ENCODE measurements at places on chromosomes 4 and X. TPM values are rescaled to one million over a fixed set of nuclear protein-coding genes. Genes with fewer than 3 reads are reported as not detected.

- no peaks in the 10 kb centered on the region for H3K27me3 ChIP-seq
- DNase-seq, result peak; percentile 98
- H3K4me3 ChIP-seq, result peak within 1 kb of the TSS; percentile 77
- H3K4me1 ChIP-seq, result peaks cover 33% of the 10 kb centered on the region
Observed at GRCh38 chr4:133148690-133149363, at the start of gene PCDH10. TSS of gene PCDH10 (plus strand) at chr4:133149294. CDS start at chr4:133150141, 847 bp downstream.

GRCh38 chr4:168279556-168279955 is 39.0 kb downstream of the DDX60 start:
- no peak overlapping the region for H3K4me3 ChIP-seq
- H3K36me3 ChIP-seq, result no peaks in the 10 kb centered on the region
- no peak overlapping the region for H3K27ac ChIP-seq

DNA sequence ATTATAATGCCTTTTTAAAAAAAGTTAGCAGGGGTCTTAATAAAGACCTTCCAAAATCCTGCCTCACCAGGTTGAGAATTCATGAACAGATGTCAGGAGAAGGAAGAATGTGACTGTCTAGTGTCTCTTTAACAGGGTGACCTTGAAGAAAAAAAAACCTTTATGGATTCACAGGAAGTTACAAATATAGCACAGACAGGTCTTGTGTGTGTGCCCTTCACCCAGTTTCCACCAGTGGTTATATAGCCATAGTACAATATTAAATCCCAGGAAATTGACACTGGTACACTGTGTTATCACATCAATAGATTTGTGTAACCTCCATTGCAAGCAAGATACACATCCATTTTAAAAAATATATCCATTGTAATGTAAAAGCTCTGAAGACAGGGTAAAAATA is 43.7 kb downstream of the HADH start:
- no peaks in the 10 kb centered on the region for H3K27me3 ChIP-seq
- H3K27ac ChIP-seq, result no peak overlapping the region
- no peaks in the 10 kb centered on the region for H3K4me1 ChIP-seq

DNA sequence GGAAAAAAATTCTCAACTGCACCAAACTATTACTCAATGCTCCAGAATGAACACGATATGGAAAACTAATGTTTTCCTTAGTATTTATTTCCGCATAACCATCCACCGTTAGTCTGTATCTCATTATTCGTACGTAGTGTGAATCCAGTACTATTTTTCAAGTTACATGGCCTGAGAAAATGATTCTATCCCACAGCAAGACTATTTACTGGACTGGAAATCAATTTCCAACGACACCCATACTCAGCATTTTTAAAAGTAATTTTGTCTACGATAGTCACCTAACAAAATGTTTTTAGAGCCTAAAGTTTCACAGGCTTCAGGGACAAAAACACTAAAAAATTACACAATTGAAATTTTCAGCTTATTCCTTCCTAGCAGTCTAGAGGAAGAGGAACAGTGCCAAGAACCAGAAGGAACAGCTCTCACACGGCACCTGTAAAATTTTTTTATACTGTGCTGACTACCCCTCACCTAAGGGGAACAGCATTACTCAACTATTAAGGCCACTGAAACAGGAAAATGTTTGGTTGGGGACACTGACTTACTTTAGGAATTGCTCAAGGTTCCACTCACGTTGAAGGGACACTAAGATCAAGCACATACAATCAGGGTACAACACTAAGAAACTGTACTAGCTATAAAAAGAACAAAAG is 9.6 kb downstream of the UBE2D3 start:
- DNase-seq, result no peak
- peaks cover 48% of the 10 kb centered on the region for H3K4me1 ChIP-seq
- H3K4me3 ChIP-seq, result no peak overlapping the region
- H3K27me3 ChIP-seq, result no peaks in the 10 kb centered on the region

- H3K4me3 ChIP-seq, result no peak overlapping the region
- DNase-seq, result no peak
- no peaks in the 10 kb centered on the region for H3K36me3 ChIP-seq
Observed at GRCh38 chr4:28238876-28239275, 1378.2 kb downstream of the STIM2 start.

GRCh38 chr4:52904421-52904820 is 42.3 kb downstream of the RASL11B start:
- H3K27me3 ChIP-seq, result no peaks in the 10 kb centered on the region
- DNase-seq, result no peak
- H3K4me3 ChIP-seq, result no peak overlapping the region
- H3K27ac ChIP-seq, result no peak overlapping the region

DNA sequence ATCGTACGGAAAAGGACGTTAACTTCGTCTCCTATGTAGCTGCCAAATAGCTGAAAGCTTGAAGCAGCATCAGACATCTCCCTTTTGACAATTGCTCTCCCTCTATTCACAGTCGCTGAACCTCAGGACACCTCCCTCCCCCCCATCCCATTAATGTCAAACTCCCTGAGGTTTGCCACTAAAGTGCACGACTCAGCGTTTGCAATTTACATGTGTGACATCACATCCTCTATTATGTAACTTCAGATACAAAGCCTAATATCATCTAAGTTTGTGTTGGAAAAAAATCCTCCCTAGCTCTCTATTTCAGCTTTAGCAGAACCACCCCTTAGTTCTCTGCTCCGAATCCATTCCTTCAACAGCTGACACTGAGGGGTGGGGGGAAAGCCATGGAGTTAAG is 5.5 kb upstream of the NR3C2 start:
- no peak overlapping the region for H3K27ac ChIP-seq
- H3K4me1 ChIP-seq, result peaks cover 15% of the 10 kb centered on the region
- H3K27me3 ChIP-seq, result no peaks in the 10 kb centered on the region
- H3K36me3 ChIP-seq, result no peaks in the 10 kb centered on the region
- DNase-seq, result peak; percentile 39

DNA sequence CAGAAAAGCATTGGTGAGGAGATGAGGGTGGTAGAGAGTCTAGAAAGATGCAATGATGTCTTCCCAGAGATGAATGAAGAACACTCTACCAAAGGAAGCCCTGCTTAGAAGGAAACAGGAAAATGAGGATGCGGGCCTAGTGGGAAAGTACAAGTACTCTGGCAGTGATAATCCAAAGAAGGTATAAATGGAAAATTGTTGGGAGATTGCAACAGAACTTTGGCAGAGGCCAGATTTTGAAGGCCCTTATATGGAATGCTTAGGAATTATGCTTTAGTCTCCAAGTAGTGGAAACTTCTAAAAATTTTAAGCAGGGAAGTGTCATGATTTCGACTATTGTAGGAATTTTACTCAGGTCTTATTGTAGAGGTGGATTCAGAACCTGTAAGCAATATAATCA is 11.0 kb downstream of the ARSJ start:
- no peaks in the 10 kb centered on the region for H3K27me3 ChIP-seq
- peaks cover 36% of the 10 kb centered on the region for H3K4me1 ChIP-seq
- no peak overlapping the region for H3K27ac ChIP-seq
- H3K4me3 ChIP-seq, result no peak overlapping the region

Gene PRRG3
- not detected for total RNA-seq

- H3K4me1 ChIP-seq, result no peaks in the 10 kb centered on the region
- DNase-seq, result no peak
- no peaks in the 10 kb centered on the region for H3K27me3 ChIP-seq
- H3K27ac ChIP-seq, result no peak overlapping the region
- no peak overlapping the region for H3K4me3 ChIP-seq
Observed at GRCh38 chrX:45050558-45050957, 150.1 kb downstream of the DIPK2B start.
